ENCODE measurements at places on chromosomes 5 and 9. TPM values are rescaled to one million over a fixed set of nuclear protein-coding genes. Genes with fewer than 3 reads are reported as not detected.

DNA sequence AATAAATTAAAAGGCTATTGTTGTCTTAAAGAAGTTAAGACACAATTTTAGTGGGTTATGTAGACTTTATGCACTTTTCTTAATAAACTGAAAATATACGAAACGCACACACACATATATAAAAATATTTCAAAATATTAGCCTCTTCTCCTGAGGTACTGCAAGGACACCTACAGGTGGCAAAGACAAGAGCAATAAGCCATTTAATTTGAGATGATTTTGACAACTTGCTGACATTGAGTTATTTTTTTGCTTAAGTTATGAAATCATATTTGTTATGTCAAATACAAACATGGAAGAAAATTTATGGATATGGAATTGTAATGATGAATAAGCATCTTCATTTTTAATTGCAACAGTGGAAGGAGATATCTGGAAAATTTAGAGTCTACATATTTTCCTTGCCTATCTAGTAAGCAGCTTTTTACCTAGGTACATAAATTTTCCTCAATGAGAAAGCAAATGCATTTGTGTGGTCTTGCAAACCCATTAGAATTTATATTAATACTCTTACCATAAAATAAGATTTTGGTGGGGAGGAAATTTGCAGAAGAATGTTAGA is 301.6 kb downstream of the ISL1 start:
- no peaks in the 10 kb centered on the region for H3K27me3 ChIP-seq
- H3K36me3 ChIP-seq: no peaks in the 10 kb centered on the region
- H3K27ac ChIP-seq: no peak overlapping the region
- H3K4me1 ChIP-seq: no peaks in the 10 kb centered on the region

- H3K4me1 ChIP-seq: no peaks in the 10 kb centered on the region
- H3K4me3 ChIP-seq: no peak overlapping the region
- peak; percentile 4 for DNase-seq
Observed at GRCh38 chr5:180135128-180135955, 63.8 kb upstream of the RNF130 start.

DNA sequence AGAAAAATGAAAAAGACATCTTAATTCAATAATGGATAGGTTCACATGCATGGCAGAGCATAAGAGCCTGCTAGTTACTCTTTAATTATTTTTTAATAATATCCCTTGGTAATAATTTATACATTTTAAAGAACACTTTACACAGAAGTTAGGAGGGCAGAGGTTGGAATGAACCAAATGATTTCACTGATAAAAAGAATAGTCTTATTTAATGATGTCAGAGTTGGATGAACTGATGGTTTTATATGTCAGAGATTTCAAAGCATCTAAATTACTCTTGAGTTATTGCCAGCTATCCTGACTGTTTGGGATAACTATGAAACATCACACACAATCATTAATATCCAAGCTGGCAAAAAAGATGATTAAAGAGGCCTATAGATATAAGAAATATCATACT is 244.8 kb downstream of the CSNK1G3 start:
- H3K27ac ChIP-seq: no peak overlapping the region
- no peaks in the 10 kb centered on the region for H3K4me1 ChIP-seq
- DNase-seq: no peak
- H3K27me3 ChIP-seq: no peaks in the 10 kb centered on the region
- no peak overlapping the region for H3K4me3 ChIP-seq
- no peaks in the 10 kb centered on the region for H3K36me3 ChIP-seq

DNA sequence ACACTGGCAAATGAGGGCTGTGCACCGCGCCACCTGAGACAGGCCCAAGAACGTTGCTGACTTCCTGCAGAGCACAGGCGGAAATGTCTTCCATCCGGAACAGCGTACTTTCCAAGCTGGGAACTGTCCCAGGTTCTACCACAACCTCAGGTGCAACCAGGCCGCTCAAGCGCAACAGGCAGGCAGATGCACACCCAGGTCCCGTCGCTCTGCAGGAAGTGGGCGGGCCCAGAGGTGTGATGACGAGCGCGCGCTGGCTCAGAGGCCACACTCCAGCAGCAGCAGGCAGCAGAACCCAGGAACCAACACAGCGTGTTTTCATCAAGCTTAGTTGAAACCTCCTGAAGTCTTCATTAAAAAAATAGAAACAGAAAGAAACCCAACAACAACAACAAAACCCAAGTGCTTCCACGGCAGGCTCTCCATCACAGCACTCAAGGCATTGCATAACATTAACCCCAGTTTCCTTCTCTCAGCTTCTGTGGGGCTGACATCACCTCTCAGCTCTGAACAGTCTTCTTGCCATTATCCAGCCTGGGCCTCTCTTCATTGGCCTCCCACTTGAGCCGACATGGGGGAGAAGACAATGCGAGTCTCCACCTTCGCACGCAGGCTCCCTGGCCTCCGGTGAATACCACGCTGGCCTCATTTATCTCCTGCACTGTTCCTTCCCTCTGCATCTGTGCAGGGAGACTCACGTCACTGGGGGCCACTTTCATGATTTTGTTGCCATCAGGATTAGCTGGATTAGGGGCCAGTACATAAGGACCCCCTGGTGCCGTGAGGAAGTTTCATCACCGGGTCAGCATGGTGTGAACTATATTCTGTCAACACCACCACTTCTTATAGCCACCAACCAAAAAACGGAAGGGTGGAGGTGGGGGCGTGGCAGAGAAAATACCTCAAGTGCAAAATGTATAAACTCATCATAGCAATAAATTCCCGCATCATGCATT is 22.1 kb downstream of the PTCH1 start:
- H3K27me3 ChIP-seq: no peaks in the 10 kb centered on the region
- no peak for DNase-seq
- H3K4me3 ChIP-seq: no peak overlapping the region
- no peak overlapping the region for H3K27ac ChIP-seq
- H3K36me3 ChIP-seq: no peaks in the 10 kb centered on the region

DNA sequence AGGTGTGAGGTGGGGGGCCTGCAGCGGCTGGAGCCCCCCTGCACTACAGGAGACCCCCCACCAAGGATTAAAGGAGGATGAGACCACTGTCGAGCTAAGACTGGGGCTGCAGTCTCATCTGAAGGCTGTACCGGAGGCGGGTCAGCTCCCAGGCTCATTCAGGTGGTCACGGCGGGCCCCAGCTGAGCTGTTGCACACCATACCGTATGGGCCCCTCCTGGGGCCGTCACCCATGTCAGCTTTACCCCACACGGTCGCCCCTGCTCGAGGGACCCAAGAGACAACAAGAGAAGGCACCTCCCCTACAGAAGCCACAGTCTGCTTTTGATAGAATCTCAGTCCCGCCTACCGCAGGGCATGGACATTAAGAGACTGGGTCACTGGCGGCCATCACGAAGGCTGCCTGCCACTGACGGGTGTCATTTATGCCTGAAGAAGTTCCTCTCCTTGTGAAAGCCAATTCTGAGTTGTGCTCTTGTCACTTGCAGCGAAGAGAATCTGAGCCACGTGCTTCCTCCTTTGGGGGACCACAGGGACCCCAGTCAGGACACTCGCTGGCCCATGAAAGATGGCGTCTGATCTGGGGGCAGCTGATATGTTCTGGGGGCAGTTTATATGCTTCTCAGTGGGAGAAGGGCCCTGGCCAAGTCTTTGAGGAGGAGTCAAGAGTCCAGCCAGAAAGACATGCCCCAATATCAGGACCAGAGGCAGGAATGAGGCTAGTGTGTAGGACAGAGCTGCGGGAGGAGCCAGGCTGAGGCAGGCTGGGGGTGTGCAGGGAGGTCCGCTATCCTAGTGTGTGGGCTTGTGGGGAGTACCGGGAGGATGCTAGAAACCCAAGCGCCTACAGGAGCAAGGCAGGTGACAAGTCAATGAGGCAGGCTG is 102.4 kb downstream of the ZNF354C start:
- H3K27me3 ChIP-seq: no peaks in the 10 kb centered on the region
- no peak for DNase-seq
- no peak overlapping the region for H3K27ac ChIP-seq
- no peaks in the 10 kb centered on the region for H3K36me3 ChIP-seq
- no peaks in the 10 kb centered on the region for H3K4me1 ChIP-seq

DNA sequence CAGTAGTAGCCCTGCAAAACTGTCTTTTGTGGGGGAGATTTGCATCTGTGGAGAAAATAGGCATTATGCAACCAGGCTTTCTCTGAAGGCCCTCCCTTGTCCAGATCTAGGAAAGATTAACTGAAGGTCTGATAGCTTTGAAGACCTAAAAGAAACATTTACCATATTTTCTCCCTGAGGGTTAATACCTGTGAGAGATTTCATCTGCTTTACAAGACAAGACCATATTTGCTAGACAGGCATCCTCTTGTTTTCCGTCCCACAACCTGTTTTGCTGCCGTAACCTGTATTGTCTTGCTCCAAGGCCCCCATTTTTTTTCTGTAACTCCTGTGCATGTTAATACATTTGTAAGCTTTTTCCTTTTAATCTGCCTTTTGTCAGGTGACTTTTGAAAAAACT is 1985.2 kb upstream of the CDH9 start:
- no peaks in the 10 kb centered on the region for H3K36me3 ChIP-seq
- no peaks in the 10 kb centered on the region for H3K4me1 ChIP-seq
- no peak for DNase-seq
- H3K27ac ChIP-seq: no peak overlapping the region
- H3K27me3 ChIP-seq: no peaks in the 10 kb centered on the region
- no peak overlapping the region for H3K4me3 ChIP-seq

DNA sequence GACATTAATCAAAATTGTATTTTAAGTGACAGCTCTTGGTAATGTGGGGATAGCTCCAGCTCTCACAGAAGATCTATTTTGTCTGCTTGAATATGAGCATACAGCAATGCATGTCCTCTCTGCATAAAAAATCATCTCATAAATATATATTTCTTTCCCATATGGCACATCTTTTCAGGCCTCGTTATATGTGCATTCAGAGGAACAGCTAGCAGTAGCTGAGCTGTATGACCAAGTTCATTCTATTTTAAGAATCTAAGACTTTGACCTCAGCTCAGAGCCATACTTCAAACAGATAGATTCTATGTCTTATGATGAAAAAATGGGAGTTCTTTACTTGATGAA is 487.2 kb downstream of the ARHGEF28 start:
- H3K4me1 ChIP-seq: no peaks in the 10 kb centered on the region
- H3K4me3 ChIP-seq: no peak overlapping the region
- no peak for DNase-seq
- H3K27me3 ChIP-seq: no peaks in the 10 kb centered on the region
- no peaks in the 10 kb centered on the region for H3K36me3 ChIP-seq

- no peak overlapping the region for H3K27ac ChIP-seq
- H3K4me1 ChIP-seq: no peaks in the 10 kb centered on the region
- no peaks in the 10 kb centered on the region for H3K27me3 ChIP-seq
- DNase-seq: no peak
- H3K4me3 ChIP-seq: no peak overlapping the region
- no peaks in the 10 kb centered on the region for H3K36me3 ChIP-seq
Observed at GRCh38 chr5:150765011-150765798, 6.4 kb upstream of the DCTN4 start.

DNA sequence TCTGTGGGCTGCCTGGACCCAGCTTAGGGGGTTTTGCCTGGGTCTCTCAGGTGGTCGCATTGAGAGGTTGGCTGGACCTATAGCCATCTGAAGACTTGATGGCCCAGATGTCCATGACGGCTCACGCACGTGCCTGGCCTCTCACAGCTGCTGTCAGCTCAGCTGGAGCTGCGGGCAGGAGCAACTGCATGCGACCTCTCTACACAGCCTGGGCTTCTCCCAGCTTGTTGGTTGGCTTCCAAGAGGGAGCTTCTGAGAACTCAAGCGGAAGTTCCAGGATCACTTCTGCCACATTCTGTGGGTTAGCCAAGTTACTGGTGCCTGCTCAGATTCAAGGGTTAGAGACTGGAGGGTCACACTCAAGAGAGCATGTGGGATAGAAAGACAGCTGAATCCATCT is 99.2 kb downstream of the DAPK1 start:
- no peaks in the 10 kb centered on the region for H3K27me3 ChIP-seq
- H3K36me3 ChIP-seq: no peaks in the 10 kb centered on the region
- peaks cover 68% of the 10 kb centered on the region for H3K4me1 ChIP-seq
- no peak for DNase-seq

DNA sequence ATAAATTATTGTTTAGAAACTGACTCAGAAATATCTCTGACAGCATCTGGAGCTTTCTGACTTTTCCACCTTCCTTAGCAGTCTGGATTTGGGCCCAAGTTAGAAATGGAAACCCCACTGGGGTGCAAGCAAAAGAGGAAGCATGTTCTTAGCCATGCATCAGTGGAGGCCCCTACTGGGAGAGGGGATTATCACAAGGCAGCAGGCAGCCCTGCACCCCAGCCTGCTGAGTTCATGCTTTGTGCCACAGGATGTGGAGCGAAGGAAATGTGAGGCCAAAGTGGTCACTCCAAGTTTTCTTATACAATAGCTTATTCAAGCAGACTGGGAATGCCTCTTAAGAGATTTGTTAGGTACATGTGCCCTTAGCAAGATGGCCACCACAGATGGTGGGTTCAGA is 146.5 kb upstream of the TLX3 start:
- H3K4me1 ChIP-seq: no peaks in the 10 kb centered on the region
- no peak overlapping the region for H3K4me3 ChIP-seq
- no peaks in the 10 kb centered on the region for H3K36me3 ChIP-seq

DNA sequence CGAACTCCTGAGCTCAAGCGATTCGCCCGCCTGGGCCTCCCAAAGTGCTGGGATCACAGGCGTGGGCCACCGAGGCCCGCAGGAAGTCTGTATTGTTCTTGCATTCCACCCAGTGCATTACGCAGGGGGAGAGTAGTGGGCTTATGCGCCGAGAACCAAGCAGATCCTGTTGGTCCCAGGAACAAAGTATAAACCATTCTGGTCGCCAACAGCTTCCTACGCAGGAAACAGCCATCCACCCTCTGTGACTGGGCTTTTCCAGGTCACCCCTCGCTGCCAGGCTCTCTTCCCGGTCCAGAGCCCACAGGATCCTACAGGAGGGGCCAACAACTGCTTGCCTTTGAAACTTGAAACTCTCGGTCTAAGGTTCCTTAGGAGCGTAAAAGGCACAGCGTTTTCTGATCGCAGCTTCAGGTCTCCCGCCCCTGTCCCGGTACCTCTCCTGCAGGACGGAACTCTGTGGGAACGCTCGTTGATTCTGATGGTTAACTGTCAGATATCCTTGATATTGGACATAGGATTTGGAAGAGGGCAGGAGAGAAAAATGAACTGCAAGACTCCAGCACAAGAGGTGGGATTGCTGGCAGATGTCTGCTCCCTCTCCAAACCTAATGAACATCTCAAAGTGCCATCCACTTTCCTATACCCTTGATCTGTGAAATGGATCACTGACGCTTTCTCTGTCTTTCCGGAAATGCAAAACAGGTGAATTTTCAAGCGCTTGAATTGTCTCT is 4.2 kb upstream of the ANXA2R start:
- no peak overlapping the region for H3K27ac ChIP-seq
- no peaks in the 10 kb centered on the region for H3K36me3 ChIP-seq
- DNase-seq: no peak
- H3K27me3 ChIP-seq: no peaks in the 10 kb centered on the region
- H3K4me3 ChIP-seq: no peak overlapping the region
- H3K4me1 ChIP-seq: no peaks in the 10 kb centered on the region

- no peaks in the 10 kb centered on the region for H3K27me3 ChIP-seq
- H3K27ac ChIP-seq: no peak overlapping the region
- H3K4me1 ChIP-seq: peaks cover 4% of the 10 kb centered on the region
- no peaks in the 10 kb centered on the region for H3K36me3 ChIP-seq
- H3K4me3 ChIP-seq: no peak overlapping the region
Observed at GRCh38 chr9:88072831-88073375, 65.4 kb downstream of the SPATA31C2 start.

HBEGF gene
- 2.1 TPM for total RNA-seq

PCDHB9 gene
- 0.35 TPM for total RNA-seq

SLU7 gene
- 19.4 TPM for total RNA-seq

MTREX gene
- 34.4 TPM for total RNA-seq
